ENCODE measurements at places on chromosomes 3 and 15.

DNA sequence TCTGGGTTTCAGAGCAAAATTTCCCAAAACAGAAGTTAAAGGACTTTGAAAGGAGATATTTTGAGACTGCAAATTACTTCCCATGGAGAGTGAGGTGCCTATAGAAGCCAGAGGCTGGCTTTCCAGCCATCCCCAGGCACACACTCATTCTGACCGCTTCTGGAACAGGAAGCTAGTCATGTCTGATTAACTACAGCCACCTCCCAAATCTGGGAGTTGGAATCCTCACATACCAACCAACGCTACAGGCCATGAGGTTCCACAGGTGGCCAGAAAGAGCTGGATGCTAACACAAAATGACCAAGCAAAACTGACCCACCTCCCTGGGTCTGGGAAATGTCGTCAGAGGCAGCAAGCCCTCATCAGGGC, 87.2 kb downstream of the SNRK start:
- DNase-seq = no peak

DNA sequence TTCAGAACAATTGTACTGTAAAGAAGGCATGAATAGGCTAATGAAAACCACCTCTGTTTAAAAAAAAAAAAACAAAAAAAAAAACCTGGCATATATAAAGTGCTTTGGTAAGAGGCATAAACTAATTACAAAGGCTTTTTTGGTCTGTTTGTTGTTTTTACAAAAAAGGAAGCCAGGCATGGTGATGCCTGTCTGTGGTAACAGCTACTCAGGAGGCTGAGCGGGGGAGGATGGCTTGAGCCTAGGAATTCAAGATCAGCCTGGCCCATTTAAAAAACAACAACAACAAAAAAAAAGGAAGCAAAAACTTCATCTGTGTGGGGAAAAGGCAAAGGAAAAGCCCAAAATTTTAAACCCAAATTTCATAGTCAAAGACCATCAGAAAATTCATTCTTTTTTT, 47.0 kb downstream of the OSBPL10 start:
- no peak for DNase-seq

- no peak for DNase-seq
These were observed 120.7 kb upstream of the GALNT15 start for GRCh38 chr3:16053794-16054193.

- DNase-seq = no peak
These were observed 552.5 kb upstream of the ROBO2 start for GRCh38 chr3:76487446-76487845.

- DNase-seq = no peak
These were observed 1.9 kb downstream of the ARHGAP31 start for GRCh38 chr3:119295816-119296726.

- no peak for DNase-seq
These were observed 203.5 kb upstream of the ZBTB20 start for GRCh38 chr3:115350606-115351005.

GRCh38 chr15:39585871-39586301, 5.0 kb downstream of the THBS1 start:
- DNase-seq = no peak

DNA sequence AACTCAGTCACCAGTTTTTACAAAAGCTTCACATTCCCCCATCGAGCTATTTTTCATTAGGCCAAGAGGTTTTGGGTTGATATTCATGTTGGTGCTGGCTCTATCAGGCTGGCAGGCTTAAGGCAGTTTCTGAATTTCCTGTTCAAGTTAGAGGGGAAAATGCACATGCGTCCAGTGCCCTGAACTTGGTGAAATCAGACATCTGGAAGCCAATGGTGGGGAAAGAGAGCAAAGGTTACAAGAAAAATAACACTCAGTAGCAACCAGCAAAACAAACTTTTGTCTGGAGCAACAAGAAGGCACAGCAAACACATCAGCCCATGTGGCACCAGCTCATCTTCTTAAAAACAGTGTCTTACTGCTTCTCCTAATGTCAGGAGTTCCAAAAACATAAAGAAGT, 155.6 kb upstream of the TSC22D2 start:
- DNase-seq = no peak

DNA sequence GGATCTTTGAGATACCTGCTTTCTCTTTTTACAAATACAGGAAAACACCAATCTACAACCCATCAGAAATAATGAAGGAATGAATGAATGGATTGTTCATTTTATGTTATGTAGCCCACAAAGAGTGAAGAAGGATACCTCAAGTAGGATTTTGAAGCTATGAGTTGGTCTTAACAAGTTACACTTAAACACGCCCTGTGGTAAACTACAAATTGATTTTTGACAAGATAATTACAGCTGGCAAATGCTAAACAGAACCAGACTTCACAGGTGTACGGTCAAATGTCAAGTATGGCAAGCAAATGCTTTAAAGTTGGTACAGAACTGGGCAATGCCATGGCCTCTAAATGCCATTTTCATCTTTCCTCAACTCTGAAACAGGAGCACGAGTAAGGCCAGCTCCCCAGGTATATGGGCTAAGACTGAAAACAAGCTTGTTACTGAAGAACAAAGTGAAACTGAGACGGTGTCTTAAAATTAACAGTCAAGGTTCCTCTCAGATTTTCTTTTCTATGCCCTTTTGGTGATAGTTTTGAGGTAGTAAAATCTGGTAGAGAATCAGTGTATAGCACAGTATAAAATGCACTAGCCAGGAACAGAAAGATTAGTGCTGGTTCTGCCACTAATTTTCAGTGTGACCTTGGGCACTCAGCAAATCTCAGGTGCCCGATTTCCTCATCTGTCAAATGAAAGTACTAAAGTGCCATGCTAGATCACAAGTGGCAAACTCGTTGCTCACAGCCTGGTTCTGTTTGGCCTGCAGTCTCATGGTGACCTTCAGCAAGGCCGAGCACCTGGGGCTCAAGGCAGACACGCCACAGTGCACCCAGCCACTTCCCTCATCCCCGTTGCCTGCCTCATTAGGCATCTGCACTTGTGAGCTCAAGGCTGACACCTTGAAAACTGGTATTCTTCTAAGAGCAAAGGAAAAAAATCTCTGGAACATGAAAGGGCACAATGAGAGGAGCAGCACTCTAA, 9.5 kb downstream of the RUVBL1 start:
- no peak for DNase-seq

GRCh38 chr3:50154476-50154839, 666 bp upstream of the SEMA3F start:
- no peak for DNase-seq

DNA sequence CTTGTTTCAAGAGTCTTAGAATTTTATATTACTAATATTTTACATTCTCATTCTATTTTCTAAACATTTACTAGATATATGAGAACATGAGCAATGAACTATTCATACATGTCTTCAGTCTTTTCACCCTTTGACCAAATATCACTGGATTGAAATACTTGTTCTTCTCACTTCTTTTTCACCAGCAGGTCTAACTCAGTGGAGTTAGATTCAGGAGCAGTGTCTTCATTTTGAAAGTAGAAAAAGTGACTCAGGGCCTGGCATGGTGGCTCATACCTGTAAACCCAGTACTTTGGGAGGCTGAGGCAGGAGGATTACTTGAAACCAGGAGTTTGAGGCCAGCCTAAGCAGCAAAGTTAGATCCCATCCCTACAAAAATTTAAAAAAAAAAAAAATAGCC, 70.8 kb downstream of the USP13 start:
- DNase-seq = no peak

- DNase-seq = no peak
These were observed 95.4 kb downstream of the LSM3 start for GRCh38 chr3:14273901-14274611.

GRCh38 chr3:121730940-121731687, 18.4 kb downstream of the GOLGB1 start:
- DNase-seq = no peak

GRCh38 chr3:144045766-144046165, 74.1 kb downstream of the DIPK2A start:
- no peak for DNase-seq

DNA sequence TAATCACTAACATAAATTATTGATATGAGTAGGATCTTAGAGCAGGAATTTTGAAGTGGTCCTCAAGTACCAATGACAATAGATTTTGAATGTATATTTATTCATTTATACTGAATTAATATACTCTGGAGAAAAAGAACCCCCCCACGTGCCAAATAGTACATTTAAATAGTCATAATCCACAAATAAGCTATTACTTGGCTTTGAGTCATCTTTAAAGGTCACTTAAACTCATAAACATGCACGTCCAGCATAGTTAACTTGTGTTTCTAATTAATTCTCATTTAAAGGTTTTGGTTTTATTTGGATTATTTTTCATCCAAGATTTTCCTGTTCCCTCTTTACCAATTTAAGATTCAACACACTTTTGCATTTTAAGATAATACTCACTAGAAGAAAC, 35.1 kb downstream of the FGF7 start:
- DNase-seq = no peak

DNA sequence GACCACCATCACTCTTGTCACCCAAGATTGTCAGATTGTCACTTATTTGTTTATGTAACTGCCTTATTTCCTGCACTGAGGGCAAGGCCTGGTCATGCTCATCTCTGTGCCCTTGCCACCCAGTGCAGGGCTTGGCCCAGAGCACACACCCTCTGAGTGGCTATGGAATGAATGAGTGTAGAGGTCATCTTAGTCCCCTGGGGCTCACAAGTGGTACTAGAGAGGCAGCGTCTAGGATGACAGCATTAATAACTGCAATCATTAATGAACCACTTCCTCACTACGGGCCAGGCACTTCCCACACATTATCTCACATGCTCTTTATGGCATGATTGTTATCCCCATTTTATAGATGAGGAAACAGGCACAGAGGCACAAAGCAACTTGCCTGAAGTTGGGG, 117.0 kb downstream of the SMAD6 start:
- no peak for DNase-seq

GRCh38 chr3:143644370-143645089, 203.7 kb downstream of the SLC9A9 start:
- DNase-seq = peak; percentile 46

DNA sequence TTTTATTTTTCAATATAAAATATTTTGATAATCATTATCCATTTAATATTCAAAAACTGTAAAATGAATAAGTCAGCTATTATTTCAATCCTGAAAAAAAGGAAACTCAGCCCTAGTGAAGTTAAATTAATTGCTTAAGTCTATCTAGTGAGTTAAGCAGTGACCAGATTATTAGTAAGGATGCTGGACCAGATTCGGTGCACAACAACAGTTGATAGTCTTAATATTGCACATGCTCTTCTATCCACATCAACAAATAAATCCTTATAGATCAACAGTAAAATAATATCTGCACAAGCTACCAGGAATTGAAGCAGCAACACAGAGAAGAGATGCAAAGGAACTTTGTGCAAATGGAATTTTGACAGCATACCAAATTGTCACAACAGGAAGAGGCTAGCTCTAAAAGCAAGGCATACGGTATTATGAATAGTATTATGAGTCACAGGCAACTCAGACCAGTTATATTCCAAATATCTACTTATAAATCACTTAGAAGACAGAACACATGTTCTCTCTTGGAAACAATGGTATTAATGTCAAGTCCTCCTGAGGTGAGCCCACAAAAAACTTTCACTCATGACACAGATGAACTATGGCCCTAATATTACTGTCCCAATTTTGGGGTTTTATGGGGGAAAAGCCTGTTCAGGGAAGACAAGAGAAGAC, 24.9 kb downstream of the VPS13C start:
- DNase-seq = no peak

DNA sequence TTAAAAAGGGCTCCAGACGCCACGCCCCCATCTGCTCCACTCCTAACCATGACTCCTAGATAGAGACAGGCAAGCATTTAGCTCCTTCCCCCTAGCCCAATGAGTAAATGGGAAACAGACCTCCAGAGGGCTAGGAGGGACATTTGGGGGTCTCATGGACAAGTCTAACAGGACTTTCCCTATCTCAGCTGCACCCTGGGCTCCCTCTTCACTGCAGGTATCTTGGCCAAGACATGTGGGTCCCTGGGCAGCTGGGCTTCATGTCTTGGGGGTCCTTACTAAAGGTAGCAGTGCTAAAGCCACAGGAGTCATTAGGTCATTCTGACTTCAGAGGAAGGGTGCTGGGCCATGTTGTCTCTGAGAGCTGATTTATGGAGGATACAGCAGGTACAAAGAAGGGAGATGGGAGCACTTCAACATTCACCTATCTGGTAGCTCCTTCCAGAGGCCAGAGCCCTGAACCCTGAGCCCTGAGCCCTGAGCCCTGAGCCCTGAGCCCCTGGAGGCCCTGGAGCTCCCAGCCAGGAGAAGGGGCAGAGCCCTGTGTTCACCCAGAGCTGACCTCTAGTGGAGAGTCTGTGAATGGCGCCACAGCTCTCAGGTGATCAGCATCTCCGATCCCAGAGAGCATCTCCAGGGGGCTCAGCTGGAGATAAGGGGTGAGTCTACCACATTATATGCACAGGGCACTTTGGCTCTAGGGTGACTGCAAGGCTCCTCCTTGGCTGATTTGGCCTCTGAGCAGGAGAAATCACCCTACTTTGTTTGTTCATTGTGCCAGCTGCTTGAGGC, 40.1 kb upstream of the EPHB1 start:
- no peak for DNase-seq

DNA sequence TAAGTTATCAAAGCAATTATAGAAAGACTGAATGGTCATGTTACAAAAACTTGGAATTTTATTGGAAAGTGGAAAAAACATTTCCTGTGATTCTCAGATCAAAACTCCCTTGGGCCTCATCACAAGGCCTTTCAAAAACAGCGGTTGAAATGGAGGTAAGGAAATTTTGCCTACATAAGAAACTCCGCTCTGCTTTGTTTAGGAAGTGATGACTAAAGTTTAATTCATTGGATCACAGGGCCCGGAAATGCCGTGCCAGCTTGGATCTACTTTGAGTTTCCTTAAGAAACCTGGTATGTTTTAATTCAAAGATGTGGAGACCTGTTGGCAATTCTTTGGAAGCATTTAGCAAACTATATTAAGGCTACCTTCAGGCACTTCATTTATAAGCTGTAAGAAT, 143.9 kb upstream of the MME start:
- no peak for DNase-seq

DNA sequence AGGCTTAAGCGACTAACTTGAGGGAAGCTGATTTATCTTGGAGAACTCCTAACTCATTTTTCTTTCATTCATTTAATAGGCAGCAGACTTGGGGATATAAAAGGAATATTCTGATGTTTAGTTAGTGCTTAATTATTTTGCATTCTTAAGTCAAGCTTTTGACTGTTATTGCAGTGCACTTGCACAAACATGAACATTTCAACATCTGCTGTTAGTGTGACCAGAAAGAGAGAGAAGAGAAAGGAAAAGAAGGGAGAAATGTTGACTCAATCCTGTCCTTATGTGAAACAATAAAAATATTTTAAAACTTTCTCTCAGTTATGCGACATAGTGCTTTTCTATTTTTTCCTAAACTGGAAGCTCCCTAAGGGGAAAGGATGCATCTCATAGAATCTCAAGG, 507.8 kb downstream of the LPP start:
- no peak for DNase-seq
